COLO829 (cell line): ENCODE measurements at places on chromosomes 6 and 20.

DNA sequence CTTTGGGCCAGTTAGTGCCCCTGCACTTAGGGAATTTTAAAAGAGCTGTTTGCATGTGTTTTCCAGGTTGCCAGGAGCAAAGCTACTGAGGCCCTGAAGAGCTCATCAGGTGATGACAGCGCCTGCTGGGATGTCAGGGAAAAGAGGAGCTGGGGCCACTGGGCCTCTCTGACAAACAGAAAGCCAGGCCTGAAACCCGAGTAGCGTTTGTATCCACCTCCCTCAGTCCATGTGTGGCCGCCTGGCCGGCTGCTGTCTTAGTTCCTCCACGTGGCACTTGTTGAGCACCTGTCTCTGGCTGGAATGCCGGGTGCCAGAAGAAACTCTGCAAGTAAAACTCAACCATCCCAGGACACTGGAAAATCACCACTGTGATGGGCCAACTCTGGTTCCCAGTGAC, 601.2 kb downstream of the CDH26 start:
- DNase-seq, result no peak

DNA sequence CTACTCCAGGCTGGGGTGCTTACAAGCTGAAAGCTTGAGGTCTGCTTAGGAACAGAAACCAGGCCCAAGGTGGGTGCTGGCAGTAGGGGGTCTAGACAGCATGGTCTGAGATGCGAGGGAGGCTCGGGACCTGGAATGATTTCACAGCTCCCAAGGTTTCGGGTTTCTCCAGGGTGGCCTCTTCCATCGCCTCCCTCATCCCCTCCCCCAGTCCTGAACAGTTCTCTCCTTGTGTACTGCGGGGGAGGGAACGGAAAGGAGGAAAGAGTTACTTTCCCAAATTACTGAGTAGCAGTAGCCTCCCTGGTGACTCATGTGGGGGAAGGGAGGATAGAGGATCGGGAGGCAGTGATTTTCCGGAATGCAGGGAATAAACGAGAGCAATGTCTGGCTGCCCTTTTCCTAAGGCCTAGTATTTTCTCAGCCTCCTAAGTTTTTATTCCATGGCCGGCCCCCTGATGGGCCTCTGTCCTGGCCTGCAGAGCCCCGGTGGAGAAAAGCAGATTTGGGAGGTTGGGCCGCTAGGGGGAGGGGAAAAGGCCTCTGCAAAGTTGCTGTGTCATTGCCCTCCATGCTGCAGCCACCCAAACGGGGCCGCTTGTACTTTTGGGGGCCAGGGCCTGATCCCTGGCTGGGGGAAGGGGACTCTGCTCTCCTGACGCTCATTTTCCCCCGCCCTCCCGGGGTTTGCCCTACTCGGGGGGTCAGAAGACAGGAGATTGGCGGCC, 1.5 kb downstream of the BRD2 start:
- peak; percentile 94 for DNase-seq

- no peak for DNase-seq
Observed at GRCh38 chr6:165744555-165745228, 81.7 kb upstream of the PDE10A start.

DNA sequence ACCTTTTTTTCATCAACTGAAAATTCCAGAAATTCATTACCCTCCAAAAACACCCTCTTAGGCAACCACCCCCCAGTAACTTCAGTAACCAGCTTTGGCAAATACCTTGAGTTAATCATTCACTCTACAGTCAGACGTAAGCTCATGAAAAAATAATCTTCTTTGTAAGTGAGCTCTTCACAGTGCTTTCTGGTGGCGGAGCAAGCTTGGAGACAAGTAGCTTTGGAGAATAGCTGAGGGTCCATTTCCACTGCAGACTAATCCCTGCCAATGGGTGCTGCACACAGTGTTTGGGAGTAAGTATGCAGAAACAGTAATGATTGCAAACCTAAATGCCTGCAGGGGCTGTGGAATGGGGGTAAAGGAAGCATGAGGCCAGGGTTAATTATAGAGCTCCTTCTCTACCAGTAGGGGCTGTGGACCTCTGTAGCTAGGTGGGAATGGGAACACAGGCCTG, 56.8 kb upstream of the HINT3 start:
- no peak for DNase-seq

DNA sequence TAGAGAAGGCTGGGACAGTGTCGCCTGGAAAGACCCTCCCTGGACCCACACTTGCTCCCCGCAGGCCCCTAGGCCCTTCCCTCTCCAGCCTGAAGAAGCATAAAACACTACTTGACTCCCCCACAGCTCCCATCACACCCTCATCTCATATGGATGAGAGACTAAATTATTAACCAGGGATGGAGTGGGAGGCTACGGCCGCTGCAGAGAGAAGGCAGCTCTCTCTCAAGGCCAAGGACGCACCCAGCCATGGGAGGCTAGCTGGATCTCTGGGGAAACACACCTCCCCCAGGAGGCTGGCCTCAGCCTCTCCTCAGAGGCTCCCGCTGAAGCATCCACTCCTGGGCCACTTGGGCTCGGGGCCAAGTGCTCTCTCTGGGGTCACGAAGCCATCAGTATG, 102.5 kb downstream of the GRM4 start:
- DNase-seq, result no peak

DNA sequence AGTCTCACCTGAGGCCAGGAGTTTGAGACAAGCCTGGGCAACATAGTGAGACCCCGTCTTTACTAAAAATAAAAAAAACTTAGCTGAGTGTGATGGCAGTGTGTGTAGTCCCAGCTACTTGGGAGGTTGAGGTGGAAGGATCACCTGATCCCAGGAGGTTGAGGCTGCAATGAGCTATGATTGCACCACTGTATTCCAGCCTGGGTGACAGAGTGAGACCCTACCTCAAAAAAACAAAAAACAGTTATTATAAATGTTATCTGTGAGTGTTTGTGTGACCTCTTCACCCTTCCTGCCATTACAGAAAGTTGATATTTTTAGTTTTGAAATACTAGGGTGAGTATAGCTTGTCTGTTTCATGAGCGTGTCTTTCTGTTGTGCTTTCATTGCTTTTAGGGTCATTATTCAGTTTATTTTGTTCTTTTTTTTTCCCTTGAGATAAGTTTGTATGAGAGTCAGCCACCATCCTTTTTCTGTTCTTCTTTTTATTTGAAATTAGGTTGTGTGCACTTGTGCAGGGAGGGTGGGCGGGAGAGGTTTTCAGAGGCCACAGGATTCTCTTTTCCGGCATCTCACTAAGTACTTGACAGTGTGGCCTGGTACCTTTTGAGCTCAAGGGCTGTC, 26.2 kb downstream of the CDYL start:
- DNase-seq, result no peak

GRCh38 chr20:40991181-40991889, 37.3 kb upstream of the TOP1 start:
- no peak for DNase-seq

DNA sequence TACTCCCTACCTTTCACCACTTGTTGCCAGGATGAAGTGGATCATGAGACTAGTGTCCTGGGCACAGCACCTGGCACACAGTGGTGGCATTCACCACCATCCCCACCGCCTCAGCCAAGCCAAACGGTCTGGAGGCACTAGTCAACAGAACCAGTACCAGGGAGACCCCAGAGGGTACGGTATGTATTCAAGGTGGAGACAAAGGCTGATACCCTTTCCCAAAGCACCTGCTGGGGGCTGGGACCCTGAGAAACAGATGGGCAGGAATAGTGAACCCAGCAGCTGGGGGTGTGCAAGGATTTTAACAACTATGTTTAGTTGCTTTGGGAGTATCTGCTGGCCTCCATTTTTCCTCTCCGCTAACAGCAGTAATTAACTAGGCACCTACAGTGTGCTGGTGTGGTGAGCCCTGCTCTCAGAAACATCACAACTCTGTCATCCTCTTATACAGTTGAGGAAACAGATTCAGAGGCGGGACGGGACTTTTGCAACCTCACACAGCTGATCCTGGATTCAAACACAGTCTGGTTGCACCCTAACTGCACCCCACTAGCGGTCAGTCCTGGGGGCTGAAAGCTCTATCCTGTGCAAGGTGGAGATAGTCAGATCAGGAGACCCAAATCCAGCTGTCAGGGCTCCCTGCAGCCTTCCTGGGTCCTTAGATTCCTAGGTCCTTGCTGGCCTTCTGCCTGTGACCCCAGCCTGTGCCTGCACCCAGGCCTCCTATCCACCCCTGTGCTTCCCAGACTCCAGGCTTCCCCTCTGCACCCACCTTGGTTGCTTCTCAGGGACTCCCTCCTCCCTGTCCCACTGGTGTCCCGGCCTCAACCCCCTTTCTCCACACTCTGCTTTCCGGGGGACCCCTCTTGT, 1.2 kb downstream of the SNTA1 start:
- DNase-seq, result no peak

- no peak for DNase-seq
Observed at GRCh38 chr6:170084166-170084730, 206.6 kb downstream of the DLL1 start.
